IPS DF 19.7 (cell line): ENCODE measurements at places on chromosomes 6 and 20.

GRCh38 chr20:32918751-32919150 is 60.0 kb downstream of the EFCAB8 start:
- DNase-seq = no peak

GRCh38 chr20:2888224-2888955 is 15.1 kb downstream of the PTPRA start:
- no peak for DNase-seq

GRCh38 chr6:130622142-130622541 is 205.1 kb upstream of the SMLR1 start:
- no peak for DNase-seq

DNA sequence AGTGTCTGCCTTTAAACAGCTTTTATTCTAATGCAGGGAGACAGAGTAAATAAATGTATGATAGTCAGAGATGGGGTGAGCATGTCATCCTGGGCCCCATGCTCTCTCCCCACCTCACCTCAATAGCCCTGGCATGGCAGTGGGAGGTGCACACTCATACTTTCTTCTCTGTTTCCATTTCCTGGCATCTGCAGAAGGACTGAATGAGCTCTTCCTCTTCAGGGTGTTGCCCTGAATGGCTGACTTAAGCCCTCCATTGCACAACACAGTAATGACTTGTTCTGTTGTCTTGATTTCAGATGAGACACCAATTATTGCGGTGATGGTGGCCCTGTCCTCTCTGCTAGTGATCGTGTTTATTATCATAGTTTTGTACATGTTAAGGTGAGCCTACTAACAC is 57.0 kb upstream of the GNRH2 start:
- no peak for DNase-seq
